ENCODE measurements at places on chromosomes 11 and 22. TPM values are rescaled to one million over a fixed set of nuclear protein-coding genes. Genes with fewer than 3 reads are reported as not detected.

DNA sequence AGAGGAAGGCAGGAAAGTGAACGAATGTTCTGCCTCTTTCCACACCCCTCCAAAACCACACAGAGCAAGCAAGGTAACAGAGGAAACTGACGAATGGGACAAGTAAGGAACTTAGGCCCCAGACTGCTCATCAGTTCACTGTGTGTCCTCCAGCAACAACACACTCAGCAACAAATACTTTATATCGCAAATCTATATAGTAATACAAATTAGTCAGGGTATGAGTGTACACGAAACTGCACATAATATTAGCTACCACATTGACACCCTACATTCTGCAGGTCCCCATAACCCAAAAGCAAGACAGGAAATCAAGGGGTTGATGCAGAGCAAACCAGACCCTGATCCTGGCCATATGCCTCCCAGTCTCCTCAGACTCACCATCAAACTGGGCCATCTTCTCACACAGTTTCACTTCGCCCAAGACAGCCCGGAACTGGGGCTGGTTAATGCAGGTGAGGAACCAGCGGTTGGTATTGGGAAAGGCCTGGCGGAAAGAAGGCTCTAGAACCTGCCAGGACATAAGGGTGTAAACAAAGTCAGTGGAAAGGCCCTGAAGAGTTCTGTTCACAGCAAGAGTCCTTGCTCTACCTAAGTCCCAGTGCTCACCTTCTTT lies 6.6 kb downstream of the EEF1G start:
- no peak for DNase-seq

DNA sequence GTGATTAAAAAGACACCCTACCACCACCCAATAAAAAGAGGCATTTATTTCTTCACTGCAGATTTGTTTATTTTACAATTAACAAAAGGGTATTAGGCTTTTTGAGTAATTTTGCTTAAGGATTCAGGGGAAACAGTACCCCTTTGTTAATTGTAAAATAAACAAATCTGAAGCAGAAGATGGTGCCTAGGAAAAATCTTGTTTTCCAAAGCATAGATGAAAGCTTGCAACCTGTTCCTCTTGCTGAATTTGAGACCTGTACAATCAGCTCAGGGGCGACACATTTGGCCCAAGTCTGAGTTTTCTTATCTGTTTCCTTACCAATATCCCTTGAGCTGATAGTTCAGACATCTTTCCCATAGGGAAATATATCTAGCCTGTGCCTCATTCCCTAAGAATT lies 171.9 kb downstream of the GRIA4 start:
- no peak for DNase-seq

The SCN4B gene
- under 0.01 TPM for total RNA-seq

DNA sequence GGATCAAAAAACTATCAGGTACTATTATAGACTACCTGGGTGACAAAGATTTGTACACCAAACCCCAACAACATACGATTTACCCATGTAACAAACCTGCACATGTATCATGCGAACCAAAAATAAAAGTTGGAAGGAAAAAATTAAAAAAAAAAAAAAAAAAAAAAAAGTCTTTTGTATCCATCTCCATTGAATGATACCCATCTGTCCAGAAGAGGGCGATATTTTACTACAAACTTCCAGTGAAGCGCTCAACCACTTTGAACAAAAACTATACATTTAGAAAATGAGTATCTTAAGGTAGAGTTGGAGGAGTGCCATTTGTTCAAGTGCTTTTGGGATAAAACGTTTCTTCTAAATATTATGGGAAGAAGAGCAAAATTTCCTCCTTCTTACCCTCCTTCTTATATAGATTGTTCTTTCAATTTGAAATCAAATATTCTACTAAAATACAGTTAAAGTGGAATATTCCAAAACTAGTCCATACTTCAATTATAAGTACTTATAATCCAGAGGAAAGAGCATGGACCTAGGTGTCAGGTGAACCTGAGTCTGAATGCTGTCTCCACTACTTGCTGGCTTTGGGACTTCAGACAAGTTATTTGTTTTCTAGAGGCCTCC lies 23.3 kb downstream of the ARL14EP start:
- DNase-seq, result peak; percentile 72

Data from fibroblast of the aortic adventitia (primary cell).